IMR-90 (cell line): ENCODE measurements at places on chromosomes 5 and 9. TPM values are rescaled to one million over a fixed set of nuclear protein-coding genes. Genes with fewer than 3 reads are reported as not detected.

GRCh38 chr5:16983972-16984371, 47.9 kb upstream of the MYO10 start:
- no peak overlapping the region for H3K27ac ChIP-seq
- H3K27me3 ChIP-seq: no peaks in the 10 kb centered on the region
- no peak overlapping the region for H3K4me3 ChIP-seq

DNA sequence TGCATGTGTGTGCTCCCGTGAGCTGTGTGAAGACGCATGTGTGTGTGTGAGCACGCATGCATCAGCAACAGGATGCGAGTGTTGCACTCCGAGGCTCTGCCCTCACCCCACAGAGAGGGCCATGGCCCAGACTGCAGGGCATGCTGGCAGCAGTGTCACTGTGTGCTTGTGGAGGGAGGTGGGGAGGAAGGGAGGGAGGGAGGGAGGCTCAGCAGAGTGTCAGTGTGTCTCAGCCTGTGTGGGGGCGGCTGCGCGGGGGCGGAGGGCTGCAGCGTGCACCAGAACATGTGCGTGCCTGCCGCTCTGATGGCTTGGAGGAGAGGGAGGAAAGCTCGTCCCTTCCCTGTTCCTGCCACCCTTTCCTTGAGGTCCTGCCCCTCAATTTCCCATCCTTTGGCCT, 5.3 kb downstream of the CAMK2A start:
- no peak overlapping the region for H3K4me3 ChIP-seq
- no peaks in the 10 kb centered on the region for H3K27me3 ChIP-seq
- H3K36me3 ChIP-seq: no peaks in the 10 kb centered on the region
- no peak overlapping the region for H3K27ac ChIP-seq
- no peaks in the 10 kb centered on the region for H3K4me1 ChIP-seq

DNA sequence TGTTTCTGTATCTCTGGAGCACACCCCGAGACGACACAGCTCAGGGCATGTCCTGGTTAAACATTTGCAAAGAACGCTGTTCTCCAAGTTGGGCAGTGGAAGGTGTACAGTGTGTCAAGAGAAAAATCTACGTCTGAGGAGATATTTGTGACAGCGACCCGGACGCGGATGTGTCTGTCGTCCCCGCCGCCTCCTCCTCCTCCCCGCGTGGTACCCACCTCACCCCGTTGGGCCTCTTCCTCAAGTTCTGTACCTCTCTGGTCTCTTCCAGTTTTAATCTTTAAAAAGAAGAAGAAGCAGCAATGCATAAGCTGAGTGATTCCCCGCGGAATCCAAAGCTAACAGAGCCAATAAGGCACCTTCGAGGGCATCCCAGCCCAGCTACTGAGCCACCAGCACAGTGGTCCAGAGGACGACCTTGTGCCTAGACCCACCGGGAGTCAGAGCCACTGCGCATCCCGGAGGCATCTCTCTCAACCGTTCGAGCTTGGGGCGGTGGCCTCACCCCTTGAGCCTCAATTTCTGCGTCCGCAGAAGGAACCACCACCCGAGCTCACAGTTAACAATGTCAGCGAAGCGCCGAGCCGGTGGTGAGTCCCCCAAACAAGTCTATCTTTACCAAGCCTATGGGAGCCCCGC, 467 bp downstream of the C9orf78 start:
- H3K4me1 ChIP-seq: peaks cover 11% of the 10 kb centered on the region
- H3K27ac ChIP-seq: peak overlapping the region; percentile 79
- peaks cover 18% of the 10 kb centered on the region for H3K36me3 ChIP-seq
- DNase-seq: no peak
- no peaks in the 10 kb centered on the region for H3K27me3 ChIP-seq

GRCh38 chr5:149740341-149740740, 10.2 kb downstream of the PPARGC1B start:
- peaks cover 53% of the 10 kb centered on the region for H3K27me3 ChIP-seq
- no peak overlapping the region for H3K27ac ChIP-seq
- no peaks in the 10 kb centered on the region for H3K36me3 ChIP-seq
- H3K4me3 ChIP-seq: no peak overlapping the region

GRCh38 chr5:170028124-170028523, 47.8 kb upstream of the INSYN2B start:
- H3K4me3 ChIP-seq: no peak overlapping the region
- DNase-seq: no peak
- no peaks in the 10 kb centered on the region for H3K36me3 ChIP-seq
- no peaks in the 10 kb centered on the region for H3K4me1 ChIP-seq
- H3K27me3 ChIP-seq: peaks cover 4% of the 10 kb centered on the region

- peaks cover 19% of the 10 kb centered on the region for H3K4me1 ChIP-seq
- no peak overlapping the region for H3K4me3 ChIP-seq
- no peaks in the 10 kb centered on the region; the same call in 1 of the 2 replicates for H3K36me3 ChIP-seq
- peak; percentile 96 for DNase-seq
- no peaks in the 10 kb centered on the region for H3K27me3 ChIP-seq
- H3K27ac ChIP-seq: peak overlapping the region; percentile 75; the same call in 1 of the 2 replicates
Measured at GRCh38 chr5:168472329-168472728, 13.9 kb upstream of the RARS1 start.

DNA sequence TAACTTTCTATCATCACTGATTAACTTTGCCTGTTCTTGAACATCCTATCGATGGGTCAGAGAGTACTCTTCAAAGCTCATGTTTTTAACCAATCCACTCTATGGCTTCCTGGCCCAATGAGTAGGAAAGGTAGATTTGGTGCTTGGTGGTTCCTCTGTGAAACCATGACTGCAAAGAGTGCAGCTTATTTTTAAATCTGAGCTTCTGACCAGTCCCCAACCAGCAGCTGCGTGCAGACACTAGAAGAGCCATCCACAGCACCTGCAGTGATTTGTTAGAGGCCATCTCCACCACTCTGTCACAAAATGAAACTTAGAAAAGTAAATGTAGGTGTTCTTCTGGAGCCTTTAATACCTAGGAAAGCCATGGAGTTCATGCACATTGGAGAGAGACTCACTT, 107.3 kb upstream of the WWC1 start:
- H3K4me1 ChIP-seq: no peaks in the 10 kb centered on the region
- H3K36me3 ChIP-seq: no peaks in the 10 kb centered on the region
- no peak overlapping the region for H3K27ac ChIP-seq

- no peak overlapping the region for H3K4me3 ChIP-seq
- DNase-seq: no peak
- H3K4me1 ChIP-seq: peaks cover 4% of the 10 kb centered on the region; the same call in 1 of the 2 replicates
- peaks cover 19% of the 10 kb centered on the region for H3K27me3 ChIP-seq
- H3K36me3 ChIP-seq: no peaks in the 10 kb centered on the region
Measured at GRCh38 chr9:89524963-89525362, 27.1 kb upstream of the SEMA4D start.

DNA sequence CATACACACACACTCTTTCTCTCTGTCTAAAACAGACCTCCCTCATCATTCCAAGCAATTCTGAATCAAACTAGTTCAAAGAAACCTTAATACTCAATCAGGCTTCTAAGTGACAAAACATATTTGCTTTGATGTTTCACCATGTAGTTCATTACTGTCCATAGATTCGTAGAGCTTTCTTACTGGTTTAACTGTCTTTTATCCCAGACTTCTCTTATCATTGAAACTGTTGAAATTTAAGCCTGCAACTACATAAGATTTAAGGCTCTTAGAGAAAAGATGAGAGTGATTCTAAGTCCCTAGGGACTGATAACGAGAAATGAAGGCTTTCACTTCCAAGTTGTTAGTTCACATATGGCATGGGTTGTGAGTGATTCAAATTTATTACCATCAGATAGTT, 11.0 kb upstream of the PLAC8L1 start:
- H3K4me1 ChIP-seq: no peaks in the 10 kb centered on the region
- peaks cover 17% of the 10 kb centered on the region for H3K36me3 ChIP-seq
- H3K27ac ChIP-seq: no peak overlapping the region
- H3K4me3 ChIP-seq: no peak overlapping the region
- no peaks in the 10 kb centered on the region for H3K27me3 ChIP-seq
- no peak for DNase-seq

DNA sequence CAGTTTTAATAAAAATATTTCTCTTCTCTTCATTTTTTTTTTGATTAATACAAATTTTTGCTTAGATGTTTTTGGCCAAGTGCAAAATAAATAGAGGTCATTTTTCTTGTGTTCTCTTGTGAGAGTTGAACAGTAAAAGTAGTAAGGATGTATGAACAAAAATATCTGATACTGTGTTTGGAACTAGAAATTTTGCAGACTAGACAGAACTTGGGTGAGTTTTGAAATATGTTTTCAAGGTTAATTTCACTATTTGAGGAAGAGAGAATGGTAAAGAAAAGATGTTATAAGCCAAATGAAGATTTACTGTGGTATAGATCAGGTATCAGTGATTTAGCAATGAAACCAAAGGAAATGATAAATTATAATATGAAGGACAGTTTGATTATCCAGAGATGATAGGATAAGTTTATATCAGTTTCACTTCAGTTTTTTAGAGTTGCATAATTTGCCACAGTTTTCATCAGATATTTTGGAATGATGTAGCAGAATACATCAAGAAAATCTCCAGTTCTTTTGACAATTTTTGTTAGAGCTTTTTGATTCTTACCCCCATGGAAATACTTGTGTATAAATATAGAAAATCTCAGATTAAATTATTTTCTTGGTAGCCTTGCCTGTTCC, 147.9 kb upstream of the VCAN start:
- H3K4me3 ChIP-seq: no peak overlapping the region
- no peak for DNase-seq
- H3K36me3 ChIP-seq: no peaks in the 10 kb centered on the region
- no peak overlapping the region for H3K27ac ChIP-seq
- no peaks in the 10 kb centered on the region for H3K4me1 ChIP-seq

DNA sequence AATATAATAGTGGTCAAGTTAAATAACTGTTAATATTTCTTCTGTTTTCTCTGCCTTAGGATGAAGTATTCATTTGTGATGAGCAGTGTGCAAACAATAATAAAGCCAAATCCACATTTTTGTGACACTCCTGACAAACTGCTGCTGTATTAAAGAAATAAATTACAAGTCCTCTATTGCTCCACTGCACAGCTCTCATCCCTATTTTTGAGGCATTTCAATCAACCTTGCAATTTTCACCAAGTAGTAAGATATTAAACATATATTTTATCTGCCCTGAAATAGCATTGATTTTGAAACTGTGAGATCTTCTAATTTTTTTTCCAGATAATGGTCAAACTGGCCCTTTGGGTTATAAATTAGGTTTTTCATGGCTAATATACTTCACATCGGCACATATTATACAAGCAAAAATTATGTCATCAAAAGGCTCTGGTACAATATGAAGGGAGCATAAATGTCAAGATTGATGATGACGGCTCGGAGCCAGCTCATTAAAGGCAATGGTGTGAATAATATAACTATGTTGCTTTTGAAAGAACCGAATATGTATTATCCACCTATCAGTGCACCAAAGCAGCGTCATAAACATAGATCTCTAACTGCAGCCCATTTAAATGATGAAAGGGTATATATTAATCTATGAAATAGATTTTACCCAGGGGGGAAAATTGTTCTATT, 764.9 kb downstream of the DNAH5 start:
- no peaks in the 10 kb centered on the region for H3K27me3 ChIP-seq
- no peak overlapping the region for H3K4me3 ChIP-seq
- no peak for DNase-seq
- no peak overlapping the region for H3K27ac ChIP-seq

DNA sequence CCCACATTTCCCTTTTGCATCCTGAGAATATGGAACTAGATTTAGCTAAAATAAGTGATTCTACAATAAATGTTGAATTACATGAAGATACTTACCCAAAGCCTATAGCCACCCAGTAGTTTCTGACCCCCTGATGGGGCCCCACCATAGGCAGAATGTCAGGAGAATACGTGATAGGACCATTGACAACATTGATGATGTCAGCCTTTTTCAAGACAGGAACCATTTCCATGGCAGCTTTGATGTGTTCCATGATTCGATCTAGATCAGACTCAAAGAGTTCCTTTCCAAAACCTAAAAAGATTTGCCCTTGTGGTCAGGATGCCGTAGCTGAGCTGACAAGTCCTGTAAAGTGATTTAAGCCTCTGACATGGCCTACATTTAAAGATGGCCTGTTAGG, 27.3 kb downstream of the DMGDH start:
- no peak overlapping the region for H3K4me3 ChIP-seq
- H3K27ac ChIP-seq: no peak overlapping the region
- no peak for DNase-seq
- H3K4me1 ChIP-seq: no peaks in the 10 kb centered on the region
- H3K27me3 ChIP-seq: peaks cover 14% of the 10 kb centered on the region; the same call in 1 of the 2 replicates

- H3K36me3 ChIP-seq: no peaks in the 10 kb centered on the region
- H3K4me3 ChIP-seq: no peak overlapping the region
- no peak overlapping the region for H3K27ac ChIP-seq
- H3K4me1 ChIP-seq: no peaks in the 10 kb centered on the region
- H3K27me3 ChIP-seq: peaks cover 14% of the 10 kb centered on the region
- DNase-seq: no peak
Measured at GRCh38 chr9:10614196-10614800, 1.5 kb upstream of the PTPRD start.

- no peaks in the 10 kb centered on the region; the same call in 1 of the 2 replicates for H3K4me1 ChIP-seq
- no peaks in the 10 kb centered on the region for H3K27me3 ChIP-seq
- H3K4me3 ChIP-seq: no peak overlapping the region
- no peak for DNase-seq
- no peak overlapping the region for H3K27ac ChIP-seq
Measured at GRCh38 chr5:17079562-17079961, 137.9 kb upstream of the BASP1 start.

DNA sequence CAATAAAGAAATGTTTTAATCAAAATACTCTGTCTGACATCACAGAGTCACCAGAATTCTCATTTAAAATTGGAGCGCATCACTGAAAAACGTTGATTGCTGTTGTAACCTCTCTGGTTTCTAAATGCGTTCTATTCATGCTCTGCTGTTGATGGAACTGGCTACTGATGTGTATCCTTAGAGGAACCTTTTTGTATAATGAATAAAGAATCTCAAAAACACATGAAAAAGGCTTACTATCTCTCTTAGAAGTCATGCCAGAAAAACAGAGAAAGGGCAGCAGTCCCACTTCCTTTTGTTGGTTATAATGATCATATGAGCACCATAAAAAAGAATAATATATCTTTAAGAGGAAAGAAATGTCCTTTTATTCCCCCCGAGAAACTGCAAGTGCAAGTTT, 615.5 kb downstream of the TLE1 start:
- H3K36me3 ChIP-seq: no peaks in the 10 kb centered on the region
- H3K4me3 ChIP-seq: no peak overlapping the region
- no peak for DNase-seq
- no peaks in the 10 kb centered on the region for H3K4me1 ChIP-seq
- no peak overlapping the region for H3K27ac ChIP-seq

- peak; percentile 18 for DNase-seq
- H3K27ac ChIP-seq: peak overlapping the region; percentile 52; the same call in 1 of the 2 replicates
- no peak overlapping the region for H3K4me3 ChIP-seq
- H3K36me3 ChIP-seq: no peaks in the 10 kb centered on the region
Measured at GRCh38 chr5:123365156-123365555, 58.0 kb downstream of the CEP120 start.

DNA sequence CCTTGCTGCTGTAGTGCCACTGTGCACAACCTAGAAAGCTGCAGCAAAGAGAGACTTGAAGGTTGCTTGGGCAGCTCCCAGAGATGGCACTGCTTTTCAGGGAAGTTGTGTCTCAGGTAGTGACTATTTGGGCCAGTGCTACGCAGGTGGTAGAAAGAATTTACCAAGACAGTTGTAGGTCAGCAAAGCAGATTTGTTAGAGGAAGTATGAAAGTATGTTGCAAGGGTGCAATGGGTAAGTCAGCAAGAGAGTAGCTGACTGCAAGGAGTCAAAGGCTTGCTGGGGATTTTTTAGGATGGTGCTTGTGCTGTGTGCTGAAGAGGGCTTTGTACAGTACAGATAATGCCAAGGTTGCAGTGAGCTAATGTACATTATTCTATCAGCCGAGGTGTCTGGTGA, 33.5 kb upstream of the SPARC start:
- no peaks in the 10 kb centered on the region for H3K36me3 ChIP-seq
- no peak for DNase-seq
- peaks cover 16% of the 10 kb centered on the region for H3K4me1 ChIP-seq
- H3K4me3 ChIP-seq: no peak overlapping the region
- no peak overlapping the region for H3K27ac ChIP-seq

The FBXL7 gene
- 4.1 and 4.4 TPM in 2 replicates for total RNA-seq

The SV2C gene
- total RNA-seq: not detected in 2 replicates

The FLT4 gene
- total RNA-seq: under 0.01 and 0.28 TPM in 2 replicates

The CARD9 gene
- total RNA-seq: 0.36 and 1.1 TPM in 2 replicates

The GABRG2 gene
- not detected in 2 replicates for total RNA-seq

The UCK1 gene
- 16.9 and 17.9 TPM in 2 replicates for total RNA-seq

The IER5L gene
- 12.5 and 14.4 TPM in 2 replicates for total RNA-seq
